ENCODE measurements at places on chromosomes 2 and 18. TPM values are rescaled to one million over a fixed set of nuclear protein-coding genes. Genes with fewer than 3 reads are reported as not detected.

The ZNF521 gene
- total RNA-seq: not detected

The DARS1 gene
- total RNA-seq: 183 TPM

The NGEF gene
- 2.5 TPM for total RNA-seq

The ATP8B1 gene
- not detected for total RNA-seq

Data from activated T-helper 2 cell treated with anti-CD3 and anti-CD28 coated beads, Interferon-gamma antibody, Interleukin-2, Interleukin-4, amounts not matched to agents 10 μg/mL and 5 μg/mL and 100 μg/mL, durations not matched to agents 14 hours and 24 hours and 36 hours (primary cell).